ENCODE measurements at places on chromosomes 2 and 18. TPM values are rescaled to one million over a fixed set of nuclear protein-coding genes. Genes with fewer than 3 reads are reported as not detected.

DNA sequence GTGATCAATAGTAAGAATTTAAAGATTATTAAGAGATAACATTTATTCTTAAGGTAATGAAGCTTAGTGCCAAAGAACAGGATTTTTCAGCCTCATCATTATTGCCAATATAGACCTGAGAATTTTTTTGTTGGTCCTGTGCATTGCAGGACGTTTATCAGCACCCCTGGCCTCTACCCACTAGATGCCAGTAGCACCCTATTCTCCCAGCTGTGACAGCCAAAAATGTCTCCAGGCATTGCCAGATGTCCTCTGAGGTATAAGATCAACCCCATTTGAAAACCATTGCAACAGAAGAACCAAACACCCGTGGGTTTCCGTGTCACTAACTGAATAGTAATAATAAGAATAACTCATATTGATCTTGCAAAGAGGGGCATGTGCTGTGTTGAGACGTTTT, 700.0 kb upstream of the SOX11 start:
- no peak for DNase-seq

- no peak for DNase-seq
Observed at GRCh38 chr18:22609642-22610041, 191.9 kb upstream of the CTAGE1 start.

SIGLEC15 gene
- 0.43 TPM for total RNA-seq

DNA sequence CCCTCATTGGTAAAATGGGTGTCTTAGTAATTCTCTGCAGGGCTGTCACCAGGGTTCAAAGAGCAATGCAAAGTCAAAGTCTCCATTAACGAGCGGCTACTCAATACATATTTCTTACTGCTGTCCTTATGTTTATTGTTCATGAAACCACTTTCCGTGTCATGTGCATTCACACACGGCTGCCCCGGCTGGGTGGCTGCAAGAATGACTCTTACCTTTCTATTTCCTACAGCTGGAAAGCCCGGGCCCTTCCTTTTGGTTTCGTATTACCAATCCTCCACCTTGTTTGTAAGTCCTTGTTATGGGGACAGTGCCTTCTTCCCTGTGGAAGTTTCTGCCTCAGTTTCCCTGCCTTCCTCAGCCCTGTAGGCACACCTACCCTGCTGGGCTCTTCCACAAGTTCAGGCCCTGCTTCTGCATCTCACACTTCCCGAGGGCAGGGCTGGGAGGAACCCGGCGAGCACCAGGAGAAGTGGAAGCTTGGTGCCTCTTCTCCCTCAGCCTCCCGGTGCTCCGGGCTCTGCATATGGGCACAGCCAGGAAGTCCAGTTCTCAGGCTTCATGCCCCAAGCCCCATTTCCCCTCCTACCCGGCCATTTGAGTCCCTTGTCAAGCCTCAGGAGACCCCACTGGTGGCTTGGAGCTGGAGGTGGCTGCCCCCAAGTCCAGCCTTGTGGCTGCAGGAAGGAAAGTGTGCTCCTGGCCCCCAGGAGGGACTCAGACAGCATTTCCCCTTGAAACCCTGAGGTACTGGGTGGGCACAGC, 18.7 kb upstream of the ACKR3 start:
- no peak for DNase-seq

DNA sequence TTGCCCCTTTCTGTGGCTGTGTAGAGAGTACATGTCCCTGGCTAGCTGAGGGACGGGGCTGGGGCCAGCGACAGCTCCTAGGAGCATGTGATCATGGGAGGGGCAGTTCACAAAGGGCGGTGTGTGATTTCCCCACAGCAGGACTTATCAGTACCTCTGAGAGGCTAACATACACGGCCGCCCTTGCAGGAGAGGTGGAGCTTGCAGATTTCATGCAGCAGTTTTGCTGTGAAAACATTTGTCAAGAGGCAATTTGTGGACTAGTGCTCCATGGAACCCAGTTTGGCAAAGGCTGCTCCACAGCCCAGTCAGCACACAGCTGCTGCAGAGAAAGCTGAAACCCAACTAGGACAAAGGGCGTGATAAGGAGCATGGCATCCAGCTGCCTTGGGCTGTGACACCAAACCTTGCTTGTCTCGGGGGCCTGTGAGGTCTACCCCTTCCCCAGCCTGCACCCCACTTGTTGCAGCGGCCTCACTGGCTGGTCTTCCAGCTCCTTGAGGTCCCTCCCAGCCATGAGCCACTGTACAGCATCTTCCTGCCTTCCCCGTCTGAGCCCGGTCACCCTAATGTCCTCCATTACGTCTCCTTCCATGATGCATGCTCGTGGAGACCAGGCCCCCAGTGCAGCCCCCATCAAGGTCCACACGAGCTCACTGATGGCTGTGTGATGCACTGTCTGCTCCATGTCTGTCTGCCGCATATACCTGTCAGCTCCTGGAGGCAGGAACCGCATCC, 121.4 kb upstream of the HDAC4 start:
- DNase-seq = no peak

IGFBP5 gene
- total RNA-seq = 754 TPM

ACMSD gene
- total RNA-seq = not detected

DNA sequence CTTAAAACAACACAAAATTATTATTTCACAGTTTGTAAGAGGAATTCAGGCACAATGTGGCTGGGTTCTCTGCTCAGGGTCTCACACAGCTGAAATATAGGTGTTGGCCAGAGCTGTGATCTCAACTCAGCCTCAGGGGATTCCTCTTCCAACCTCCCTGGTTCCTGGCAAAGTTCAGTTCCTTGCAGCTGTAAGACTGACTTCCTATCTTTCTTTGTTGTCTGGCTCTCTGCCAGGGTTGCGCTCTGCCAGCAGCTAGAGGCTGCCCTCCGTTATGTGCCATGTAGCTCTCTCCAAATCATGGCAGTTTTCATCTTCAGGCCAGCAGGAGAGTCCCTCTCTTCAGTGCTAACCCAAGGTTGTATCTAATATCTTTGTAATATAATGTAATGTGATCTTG, 272.5 kb upstream of the KCNJ3 start:
- no peak for DNase-seq

Data from fibroblast of villous mesenchyme (primary cell).